Liver (tissue), 10 donors: ENCODE measurements at places on chromosomes 6 and 20. TPM values are rescaled to one million over a fixed set of nuclear protein-coding genes. Genes with fewer than 3 reads are reported as not detected.

DNA sequence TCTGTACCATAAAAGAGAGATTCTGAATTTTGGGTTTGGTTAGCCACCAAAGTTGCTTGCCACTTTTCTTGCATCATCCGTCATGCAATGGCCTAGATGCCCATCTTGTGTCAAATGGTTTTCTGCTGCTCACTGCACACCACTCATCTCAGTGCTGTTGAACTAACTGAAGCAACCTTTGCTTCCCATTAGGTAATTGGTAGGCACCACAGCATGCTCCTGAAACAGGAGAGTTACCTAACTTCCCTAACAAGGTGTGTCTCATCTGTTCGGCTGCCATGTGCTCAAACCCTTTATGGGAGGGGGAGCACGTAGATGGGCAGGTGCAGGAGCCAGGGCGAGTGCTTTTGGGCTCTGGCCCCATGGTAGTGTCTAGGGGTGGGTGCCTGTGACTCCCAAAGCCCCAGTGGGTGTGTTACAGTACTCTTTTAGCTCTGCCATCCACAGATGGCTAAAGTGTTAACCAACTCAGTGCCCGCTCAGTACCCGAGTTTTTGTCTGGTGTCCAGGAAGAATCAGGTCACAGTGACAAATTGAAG lies 147.4 kb upstream of the SPACA1 start:
- no peaks in the 10 kb centered on the region for H3K27me3 ChIP-seq

DNA sequence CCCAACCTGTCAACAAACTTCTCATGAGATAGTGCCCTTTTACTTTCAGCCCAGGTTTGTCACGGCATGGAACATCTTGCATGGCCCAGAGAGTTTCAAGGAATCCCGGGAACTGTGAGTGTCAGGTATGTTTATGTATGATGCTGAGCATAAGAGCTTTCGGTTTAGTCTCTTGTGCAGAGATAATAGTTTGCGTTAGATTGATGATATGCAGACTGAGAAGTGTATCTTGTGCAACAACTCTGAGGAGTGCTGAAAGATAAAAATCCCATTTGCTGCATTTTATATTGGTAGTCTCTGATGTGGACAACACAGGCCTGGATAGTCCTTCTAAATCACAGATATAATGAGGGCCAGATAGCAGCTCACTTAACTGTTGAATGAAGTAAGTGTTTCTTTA lies 99.0 kb downstream of the TBX18 start:
- no peaks in the 10 kb centered on the region for H3K27me3 ChIP-seq
- H3K4me1 ChIP-seq: no peaks in the 10 kb centered on the region
- no peaks in the 10 kb centered on the region for H3K36me3 ChIP-seq
- H3K27ac ChIP-seq: no peak overlapping the region

IL17F gene
- not detected for total RNA-seq

SLC22A2 gene
- total RNA-seq: not detected

DNA sequence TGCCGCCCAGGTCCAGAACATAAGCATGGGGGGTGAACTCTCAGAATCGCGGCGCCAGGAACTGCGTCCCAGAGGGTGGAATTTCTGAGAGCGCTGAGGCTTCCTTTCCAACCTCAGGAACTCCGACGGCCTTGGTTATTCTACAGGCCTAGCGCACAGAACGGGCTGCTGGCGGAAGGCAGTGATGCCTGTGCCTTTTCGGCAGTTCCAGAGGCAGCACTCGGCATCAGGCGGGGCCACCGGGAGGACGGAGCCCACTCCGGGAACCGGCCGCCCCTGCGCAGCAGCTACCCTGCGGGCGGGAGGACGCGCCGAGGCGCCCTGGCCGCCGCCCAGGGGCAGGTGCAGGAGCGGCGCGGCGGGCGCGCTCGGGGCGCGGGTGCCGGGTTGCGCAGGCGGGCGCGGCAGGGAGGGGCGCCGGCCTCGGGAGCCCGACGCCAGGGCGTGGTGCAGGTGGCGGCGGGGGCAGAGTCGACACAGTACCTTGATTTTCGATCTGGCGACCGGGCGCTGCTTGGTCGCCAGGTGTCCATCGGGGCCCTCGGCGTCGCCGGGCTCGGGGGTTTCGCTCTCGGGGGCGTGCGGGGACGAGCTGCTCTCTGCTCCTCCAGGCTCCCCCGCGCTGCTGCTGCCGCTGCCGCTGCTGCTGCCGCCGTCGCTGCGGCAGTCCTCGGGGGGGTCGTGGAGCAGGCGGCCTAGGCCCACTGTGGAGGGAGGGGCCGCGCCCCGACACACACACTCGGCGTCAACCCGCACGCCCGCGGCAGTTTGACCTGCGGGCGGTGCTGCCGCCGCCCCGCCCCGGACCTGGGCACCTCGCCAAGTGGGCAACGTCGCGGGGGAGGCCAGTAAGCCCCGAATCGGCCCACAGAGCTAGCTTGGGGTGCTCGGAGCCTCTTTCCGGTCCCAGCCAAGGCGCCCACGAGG lies 1.3 kb downstream of the OVOL2 start:
- H3K4me1 ChIP-seq: peaks cover 20% of the 10 kb centered on the region
- peaks cover 16% of the 10 kb centered on the region for H3K27me3 ChIP-seq
- H3K36me3 ChIP-seq: no peaks in the 10 kb centered on the region
- DNase-seq: no peak
- H3K4me3 ChIP-seq: peak overlapping the region; percentile 52
- H3K27ac ChIP-seq: no peak overlapping the region
